ENCODE measurements at places on chromosomes 2 and 18. TPM values are rescaled to one million over a fixed set of nuclear protein-coding genes. Genes with fewer than 3 reads are reported as not detected.

RAD51AP2 gene
- not detected for total RNA-seq

DNA sequence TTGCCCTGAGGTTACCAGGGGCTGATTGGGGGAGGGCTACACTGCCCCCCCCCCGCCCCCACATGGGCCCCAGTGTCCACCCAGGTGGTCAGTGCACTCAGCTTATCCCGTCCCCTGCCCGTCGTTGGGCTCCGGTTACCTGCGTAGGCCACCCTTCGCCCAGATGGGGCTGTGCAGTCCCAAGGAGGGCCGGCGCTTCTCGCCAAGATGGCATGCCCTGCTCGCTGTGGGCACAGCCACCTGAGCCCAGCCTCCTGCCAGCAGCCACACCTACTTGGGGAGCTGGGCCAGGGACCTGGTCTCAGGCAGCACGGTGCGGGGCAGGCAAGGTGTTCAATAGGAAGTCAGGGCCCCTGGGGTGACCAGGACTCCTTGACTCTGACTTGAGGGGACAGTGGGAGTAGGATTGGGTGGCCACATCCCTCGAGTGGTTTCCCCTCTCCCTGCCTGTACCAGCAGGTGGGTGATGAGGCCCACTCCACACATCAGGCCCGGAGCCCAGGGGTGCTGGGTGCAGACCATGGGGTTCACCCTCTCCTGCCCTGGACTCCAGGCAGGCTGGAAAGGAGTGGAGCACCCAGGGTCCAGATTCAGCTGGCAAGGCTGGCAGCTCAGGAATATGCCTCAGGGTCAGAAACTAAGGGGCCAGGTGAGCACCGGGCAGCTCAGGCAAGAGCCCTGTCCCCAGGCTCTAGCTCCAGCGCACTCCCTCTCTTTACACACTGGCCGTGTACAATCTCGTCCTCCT lies 170.3 kb downstream of the GLI2 start:
- no peak for DNase-seq

- no peak for DNase-seq
These were observed 118.0 kb downstream of the PLB1 start for GRCh38 chr2:28613633-28614501.

RFX8 gene
- not detected for total RNA-seq

UGT1A5 gene
- total RNA-seq, result 3.7 TPM

GRCh38 chr18:74856434-74856833 lies 258.8 kb downstream of the ZNF407 start:
- DNase-seq, result no peak

SIX3 gene
- not detected for total RNA-seq
